ENCODE measurements at places on chromosomes 3 and 15.

GRCh38 chr15:67899596-67900283, 59.9 kb upstream of the RNU6-1 start:
- no peak for DNase-seq

DNA sequence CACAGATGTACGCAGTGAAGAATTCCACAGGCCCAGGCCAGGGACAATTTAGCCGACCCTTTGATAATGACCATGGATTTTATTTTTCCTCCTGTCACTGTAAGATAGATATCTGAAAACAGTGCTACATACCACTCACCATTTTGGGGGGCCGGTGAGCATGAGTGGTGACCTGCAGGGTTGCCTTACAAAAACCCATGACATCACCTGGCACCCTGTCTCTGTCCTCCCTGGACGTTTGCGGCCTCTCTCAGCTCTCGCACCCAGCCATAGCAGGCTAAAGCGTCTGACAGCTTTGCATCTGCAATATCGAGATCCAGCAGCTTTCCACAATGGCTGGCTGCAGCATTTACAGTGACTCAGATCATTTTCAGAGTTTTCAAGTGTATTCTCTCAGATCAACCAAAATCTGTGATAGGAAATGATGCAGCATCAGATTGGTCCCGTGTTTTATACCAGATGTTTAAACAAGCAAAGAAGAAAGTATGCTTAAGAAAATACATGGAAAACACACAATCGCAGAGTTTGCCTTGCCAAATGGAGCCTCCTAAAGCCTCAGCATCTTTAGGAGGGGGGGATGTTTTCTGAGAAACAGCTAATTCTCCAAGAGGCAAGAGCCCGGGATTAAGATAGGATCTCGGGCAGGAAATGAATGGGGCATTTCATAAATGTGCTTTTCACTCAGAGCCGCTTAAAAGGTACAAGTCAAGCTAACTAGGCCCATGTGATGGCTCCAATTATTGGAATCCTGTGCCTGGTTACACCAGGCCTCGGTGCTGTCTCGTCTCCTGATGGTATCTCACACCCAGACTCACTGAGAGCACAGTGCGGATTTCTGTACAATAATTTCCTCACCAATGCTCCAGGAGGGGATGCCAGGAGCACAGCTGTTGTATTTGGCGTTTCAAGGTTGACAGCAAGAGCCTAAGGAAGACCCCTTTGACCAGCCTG, 257.3 kb downstream of the XXYLT1 start:
- DNase-seq = no peak

DNA sequence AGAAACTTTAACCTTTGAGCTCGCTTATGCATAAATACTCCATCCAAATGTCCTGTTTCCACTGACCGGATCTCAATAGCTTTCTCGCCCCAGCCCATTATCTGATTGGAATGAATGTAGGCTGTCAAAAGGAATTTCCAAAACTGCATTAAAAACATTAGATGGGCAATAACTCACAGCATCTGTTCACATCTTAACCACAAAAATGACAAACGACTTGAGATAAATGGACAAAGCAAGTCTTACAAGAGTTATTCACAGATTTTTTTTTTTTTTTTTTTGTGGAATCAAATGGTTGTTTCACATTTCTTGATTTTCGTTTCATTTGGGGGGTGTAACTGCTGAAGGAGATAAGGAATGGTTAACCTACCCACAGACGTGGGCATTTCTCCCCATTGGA, 39.7 kb upstream of the SLC2A2 start:
- DNase-seq = no peak

GRCh38 chr3:48548126-48548525, 8.5 kb downstream of the PFKFB4 start:
- DNase-seq = no peak

DNA sequence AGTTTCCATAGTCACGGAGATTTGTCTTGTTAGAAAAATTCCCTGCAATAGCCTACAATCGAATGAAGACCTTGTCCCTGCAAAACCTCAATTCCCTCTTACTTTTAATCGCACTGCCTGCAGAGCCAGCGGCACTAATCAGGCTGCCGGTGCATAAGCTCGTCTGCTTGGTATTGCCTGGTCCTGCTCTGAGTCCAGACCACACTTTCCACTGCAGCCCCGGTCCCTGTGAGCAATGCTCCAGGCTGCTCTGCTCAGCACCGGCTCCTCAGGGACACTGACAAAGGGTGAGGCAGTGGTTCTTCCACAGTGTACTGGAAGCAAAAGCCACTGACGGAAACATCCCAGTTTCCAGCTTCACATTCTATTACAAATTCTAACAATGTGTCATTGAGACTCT, 164.3 kb downstream of the OCA2 start:
- no peak for DNase-seq

Data from DMS53 (cell line).